GF-D8 (cell line): ENCODE measurements at places on chromosomes 3 and 15.
A peak's percentile ranks its signal among the peaks of the same experiment; 100 is the strongest.

DNA sequence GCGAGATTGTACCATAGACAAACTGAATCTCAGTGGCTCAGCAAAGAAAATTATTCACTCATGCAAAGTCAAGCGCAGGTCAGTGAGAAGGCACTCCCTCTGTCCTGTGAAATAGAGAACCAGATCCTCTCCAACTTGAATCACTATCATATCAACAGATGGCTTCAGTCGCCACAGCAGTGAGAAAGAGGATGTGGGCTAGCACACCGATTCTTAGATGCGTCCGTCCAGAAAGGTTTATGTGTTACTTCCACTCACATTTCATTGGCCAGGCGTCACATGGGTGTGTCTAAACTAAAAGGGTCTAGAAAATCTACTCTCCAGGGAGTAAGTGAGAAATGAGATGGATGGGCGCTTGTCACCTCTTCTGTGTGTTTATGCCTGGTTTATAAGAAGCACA lies 141.6 kb upstream of the KBTBD8 start:
- no peak for DNase-seq

DNA sequence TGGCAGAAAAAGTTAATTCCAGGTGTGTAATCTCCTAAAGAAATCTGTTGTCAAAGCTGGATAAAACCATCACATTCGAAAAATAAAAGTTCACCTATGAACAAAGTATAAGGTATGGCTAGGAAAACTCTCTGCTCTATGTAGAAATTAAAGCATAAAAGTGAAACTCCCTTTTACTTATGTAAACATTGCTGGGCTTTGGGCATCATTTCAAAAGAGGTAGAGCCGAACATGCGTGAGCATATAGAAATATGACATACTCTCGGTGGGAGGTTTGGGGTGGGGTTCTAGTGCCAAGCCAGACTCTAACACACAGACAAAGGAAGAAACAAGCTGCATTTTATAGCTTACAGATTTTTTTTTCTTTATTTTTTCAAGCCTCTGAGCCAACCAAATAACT lies 306.8 kb upstream of the ATP11B start:
- no peak for DNase-seq

DNA sequence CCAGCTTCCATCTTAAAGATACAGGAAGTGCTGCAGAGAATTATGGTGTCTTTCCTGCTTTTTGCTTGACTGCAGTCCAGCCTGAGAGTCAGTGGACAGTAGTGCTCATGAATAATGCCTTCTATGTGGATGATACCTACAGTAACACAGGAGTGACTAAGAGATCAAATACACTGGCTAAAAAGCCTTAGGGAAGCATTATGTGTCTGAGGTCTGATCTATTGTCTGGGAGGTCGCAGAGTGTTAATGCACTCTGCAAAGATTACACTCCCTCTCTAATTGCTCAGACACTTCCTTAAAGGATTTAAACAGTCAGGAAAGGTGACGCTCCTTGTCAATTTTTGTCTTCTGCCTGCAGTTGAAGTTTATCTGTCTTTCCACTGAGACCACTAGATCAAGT lies 183.6 kb downstream of the MCTP2 start:
- DNase-seq, result no peak

- no peak for DNase-seq
These were observed 40.8 kb downstream of the POLR2M start for GRCh38 chr15:57747206-57747896.

GRCh38 chr3:136069933-136070332 lies 104.4 kb downstream of the PPP2R3A start:
- DNase-seq, result no peak

- DNase-seq, result no peak
These were observed 30.2 kb downstream of the KCNAB1 start for GRCh38 chr3:156150434-156151066.

GRCh38 chr15:96119734-96120133 lies 210.8 kb upstream of the NR2F2 start:
- no peak for DNase-seq

DNA sequence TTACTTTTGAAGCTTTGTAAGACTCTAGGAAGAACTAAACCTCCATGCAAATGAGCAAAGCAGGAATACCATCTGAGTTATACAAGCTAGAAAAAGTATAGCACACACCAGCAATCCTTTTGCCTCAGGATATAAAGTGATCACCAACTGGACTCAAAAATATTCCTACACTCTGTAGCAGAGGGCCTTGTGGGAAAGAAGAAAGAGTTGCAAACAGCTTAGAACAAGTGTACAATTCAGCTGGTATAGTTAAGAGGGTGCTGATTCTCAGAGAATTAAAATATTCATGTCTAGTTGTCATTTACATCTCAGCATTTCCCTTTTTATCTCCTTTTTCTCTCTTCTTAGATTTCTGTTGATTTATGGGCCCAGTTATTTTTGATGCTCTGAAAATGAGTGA lies 248.4 kb downstream of the GAP43 start:
- no peak for DNase-seq

DNA sequence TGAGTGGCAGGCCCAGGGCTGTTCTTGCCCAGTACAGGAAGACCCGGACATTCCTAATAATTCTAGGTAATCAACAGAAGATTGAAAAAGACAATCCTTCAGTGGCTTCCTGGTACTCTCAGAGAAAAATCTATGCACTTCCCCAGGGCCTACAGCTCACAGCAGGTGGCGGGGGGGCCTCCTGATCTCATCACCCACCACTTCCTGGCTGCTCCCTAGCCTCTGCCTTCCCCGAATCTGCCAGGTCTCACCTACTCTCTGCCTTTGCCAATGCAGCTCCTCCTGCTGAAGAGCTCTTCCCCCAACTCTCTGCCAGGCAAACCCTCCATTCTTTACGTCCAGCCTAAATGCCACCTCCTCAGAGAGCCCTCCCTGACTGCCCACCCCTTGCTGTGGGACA lies 37.5 kb downstream of the EHD4 start:
- DNase-seq, result no peak

GRCh38 chr15:50879016-50879617 lies 29.4 kb upstream of the AP4E1 start:
- no peak for DNase-seq

DNA sequence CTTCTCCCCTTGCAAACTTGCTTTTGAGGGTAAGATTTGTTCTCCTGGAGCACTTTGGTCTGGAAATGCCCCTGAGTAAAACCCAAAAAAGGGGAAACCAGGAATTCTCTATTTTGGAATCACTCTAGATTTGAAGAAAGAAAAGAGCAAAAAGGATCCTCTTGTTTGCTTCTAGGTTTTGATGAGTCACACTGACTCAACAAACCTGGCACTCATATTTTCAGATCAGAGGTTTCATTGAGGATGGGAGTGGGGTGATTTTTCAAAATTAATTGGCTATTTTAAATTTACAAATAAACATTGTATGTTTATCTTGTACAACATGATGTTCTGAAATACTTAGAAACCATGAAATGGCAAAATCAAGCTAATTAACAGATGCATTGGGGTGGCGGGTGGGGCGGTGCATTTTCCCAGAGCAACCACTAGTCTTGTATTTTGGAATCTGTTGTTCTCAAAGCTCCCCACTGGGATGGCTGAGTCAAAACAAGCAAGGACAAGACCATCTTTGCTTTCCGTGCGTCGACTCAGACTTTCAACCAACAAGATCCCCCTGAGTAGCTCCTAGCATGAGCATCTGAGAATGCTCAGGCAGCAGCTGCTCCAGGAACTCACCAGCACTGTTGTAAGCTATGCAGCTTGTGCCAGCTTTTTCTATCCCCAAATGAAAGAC lies 451.4 kb downstream of the WDR72 start:
- DNase-seq, result no peak

DNA sequence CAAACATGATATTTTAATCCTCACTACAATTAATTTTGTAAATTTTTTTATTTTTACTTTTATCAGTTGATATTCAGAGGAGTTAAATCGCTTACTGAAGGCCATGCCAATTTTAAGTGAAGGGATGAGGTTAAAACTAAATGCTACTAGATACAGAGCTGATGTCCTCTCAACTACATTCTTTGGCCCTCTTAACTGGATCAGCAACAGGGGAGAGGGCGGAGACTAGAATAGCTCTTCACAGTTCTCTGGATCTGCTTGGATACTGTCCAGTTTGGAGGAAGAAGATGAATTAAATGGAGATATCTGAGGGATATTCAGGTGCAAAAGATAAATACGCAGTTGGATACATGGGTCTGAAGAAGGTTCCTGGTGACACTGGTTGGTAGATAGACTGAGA lies 85.6 kb upstream of the LYSMD4 start:
- no peak for DNase-seq

GRCh38 chr15:83379579-83379959 lies 67.6 kb upstream of the SH3GL3 start:
- DNase-seq, result no peak

GRCh38 chr15:80579611-80580010 lies 115.5 kb upstream of the ABHD17C start:
- no peak for DNase-seq

- no peak for DNase-seq
These were observed 568.9 kb upstream of the NR2F2 start for GRCh38 chr15:95761501-95762165.

DNA sequence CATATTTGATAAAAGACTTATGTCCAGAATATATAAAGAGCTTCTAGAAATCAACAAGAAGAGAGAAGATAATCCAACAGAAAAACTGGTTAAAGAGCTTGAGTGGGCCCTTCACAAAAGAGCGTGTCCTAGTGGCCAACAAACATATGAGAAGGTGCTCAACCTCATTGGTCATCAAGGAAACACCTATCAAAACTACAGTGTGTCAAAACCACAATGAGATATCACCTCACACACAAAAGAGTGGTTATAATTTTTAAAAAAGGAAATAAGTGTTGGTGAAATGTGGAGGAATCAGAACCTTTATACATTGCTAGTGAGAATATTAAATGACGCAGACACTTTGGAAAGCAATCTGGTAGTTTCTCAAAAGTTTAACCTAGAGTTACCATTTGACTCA lies 68.4 kb upstream of the KLF13 start:
- DNase-seq, result no peak

GRCh38 chr3:133675631-133676335 lies 14.0 kb upstream of the TOPBP1 start:
- no peak for DNase-seq

GRCh38 chr3:36696799-36697198 lies 67.6 kb downstream of the DCLK3 start:
- no peak for DNase-seq

- DNase-seq, result no peak
These were observed 27.2 kb downstream of the CRTAP start for GRCh38 chr3:33141006-33141405.

GRCh38 chr15:95929232-95929846 lies 401.2 kb upstream of the NR2F2 start:
- DNase-seq, result peak; percentile 97

- no peak for DNase-seq
These were observed 508 bp upstream of the ECT2 start for GRCh38 chr3:172750069-172750367.

GRCh38 chr15:68980786-68981185 lies 33.7 kb upstream of the NOX5 start:
- DNase-seq, result no peak

DNA sequence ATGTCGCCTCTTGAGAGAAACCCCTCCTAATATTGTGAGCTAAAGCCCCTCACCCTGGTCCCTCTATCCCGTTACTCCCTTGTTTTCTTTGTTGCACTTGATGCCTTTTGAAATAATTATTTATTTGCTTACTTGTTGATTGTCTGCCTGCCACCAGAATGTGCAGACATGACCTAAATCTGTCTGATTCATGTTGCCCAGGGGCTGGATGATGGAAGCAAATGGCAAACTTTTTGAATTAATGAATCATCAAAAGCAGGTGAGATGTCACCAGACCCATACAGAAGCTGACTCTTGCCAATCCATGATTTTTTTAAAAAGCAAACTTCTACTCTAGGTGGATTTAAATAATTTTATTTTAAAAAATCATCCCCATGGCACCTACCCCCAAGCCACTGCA lies 49.3 kb downstream of the GRIP2 start:
- DNase-seq, result no peak

DNA sequence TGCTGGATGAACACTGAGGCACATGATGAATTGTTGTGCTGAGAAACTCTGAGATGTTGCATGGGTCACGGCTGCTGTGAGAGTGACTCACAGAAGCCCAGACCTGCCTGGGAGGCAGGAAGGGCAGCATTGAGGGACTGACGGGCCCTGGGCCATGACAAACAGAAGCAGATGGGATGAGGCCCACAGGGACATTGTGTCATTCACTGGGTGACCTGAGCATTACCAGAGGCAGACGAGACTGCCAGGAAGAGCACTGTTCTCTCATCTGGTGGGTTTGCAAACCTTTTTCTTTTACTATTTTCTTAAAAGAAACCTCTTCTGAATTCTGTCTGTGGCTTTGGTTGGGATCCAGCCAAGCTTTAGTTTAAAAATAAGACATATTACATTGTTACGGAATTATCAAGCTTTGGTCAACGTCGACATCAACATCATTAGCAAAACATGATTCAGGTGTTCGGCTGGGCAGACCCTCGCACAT lies 67.8 kb downstream of the BDH1 start:
- DNase-seq, result no peak

- no peak for DNase-seq
These were observed 15.6 kb downstream of the SEMA3F start for GRCh38 chr3:50170689-50171088.

DNA sequence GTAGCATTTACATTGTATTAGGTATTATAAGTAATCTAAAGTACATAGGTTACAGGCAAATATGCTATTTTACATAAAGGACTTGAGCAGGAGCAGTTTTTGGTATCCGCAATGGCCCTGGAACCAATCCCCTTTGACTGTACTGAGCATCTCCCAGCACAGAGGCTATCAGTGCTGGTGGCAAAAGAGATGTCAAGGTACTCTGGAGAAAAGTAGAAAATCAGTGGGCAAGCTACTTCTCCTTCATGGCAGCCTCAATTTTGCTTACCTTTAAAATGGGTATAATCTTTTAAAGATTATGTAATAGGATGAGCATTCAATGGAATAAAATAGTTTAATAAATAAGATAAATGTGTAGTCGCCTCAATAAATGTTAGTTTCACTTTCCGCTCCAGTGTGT lies 56.7 kb upstream of the LMCD1 start:
- DNase-seq, result no peak

GRCh38 chr15:29090617-29091466 lies 178.8 kb downstream of the NSMCE3 start:
- no peak for DNase-seq

DNA sequence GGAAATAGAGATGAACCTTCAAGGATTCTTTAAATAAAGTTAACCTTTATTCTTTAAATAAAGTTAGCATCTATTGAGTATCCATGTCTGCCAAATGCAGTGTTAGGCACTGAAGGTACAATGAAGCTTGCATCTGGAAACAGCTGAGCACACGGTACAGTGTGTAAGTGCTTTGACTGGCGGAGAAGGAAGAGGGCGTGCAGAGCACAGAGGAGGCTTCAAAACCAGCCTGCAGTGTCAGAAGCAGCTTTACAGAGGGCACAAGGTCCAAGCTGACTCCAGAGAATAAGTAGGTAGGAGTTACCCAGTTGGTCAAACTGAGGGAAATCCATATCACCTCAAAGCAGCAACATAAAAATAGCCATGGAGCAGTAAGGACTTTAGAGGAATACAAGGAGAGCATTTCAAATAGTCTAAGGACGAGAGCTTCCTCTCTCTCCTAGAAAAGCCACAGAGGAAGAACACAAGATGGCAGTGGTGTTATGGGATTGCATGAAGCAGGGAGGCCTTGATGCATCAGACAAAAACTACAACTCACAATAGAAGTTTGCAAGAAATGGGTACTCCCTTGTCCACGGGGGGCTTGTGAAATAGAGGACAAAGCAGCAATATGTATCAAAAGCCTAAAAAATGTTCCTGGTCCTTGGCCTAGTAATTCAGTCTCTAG lies 60.3 kb upstream of the PPP2R3A start:
- no peak for DNase-seq

- no peak for DNase-seq
These were observed 878 bp upstream of the RAD51 start for GRCh38 chr15:40693904-40694687.

- no peak for DNase-seq
These were observed 13.5 kb upstream of the ACSBG1 start for GRCh38 chr15:78247911-78248310.
